Psoas muscle (tissue), 8 donors: ENCODE measurements at places on chromosomes 11 and 22.

- DNase-seq: peak; percentile 61
These were observed 2.6 kb downstream of the ANKRD13D start for GRCh38 chr11:67291481-67292381.

- DNase-seq: no peak
These were observed 330.4 kb downstream of the TMEM135 start for GRCh38 chr11:87368151-87368550.

GRCh38 chr22:29219881-29220670 is 14.4 kb downstream of the EMID1 start:
- DNase-seq: no peak

DNA sequence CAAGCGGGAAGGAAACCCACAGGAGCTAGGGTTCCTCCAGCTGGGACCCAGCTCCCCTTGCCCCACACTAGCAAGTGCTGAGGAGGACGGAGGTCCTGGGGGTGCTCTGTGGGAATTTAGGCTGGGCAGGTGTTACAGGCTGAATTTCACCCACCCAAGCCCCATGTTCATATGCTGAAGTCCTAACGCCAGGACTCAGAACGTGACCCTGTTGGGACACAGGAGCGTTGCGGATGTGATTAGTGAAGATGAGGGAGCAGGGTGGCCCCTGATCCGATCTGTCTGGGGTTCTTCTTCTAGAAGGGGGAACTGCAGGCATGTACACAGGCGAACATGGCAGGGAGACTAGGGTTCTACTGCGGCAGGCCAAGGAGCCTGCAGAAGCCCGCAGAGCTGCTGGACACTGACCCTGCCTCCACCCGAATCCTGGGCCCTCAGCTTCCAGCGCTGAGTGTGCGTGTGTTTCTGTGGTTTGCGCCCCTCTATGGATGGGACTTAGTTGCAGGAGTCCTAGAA is 103.4 kb upstream of the FGF3 start:
- no peak for DNase-seq

- DNase-seq: no peak
These were observed 38.6 kb downstream of the SERGEF start for GRCh38 chr11:17974246-17974645.
